Esophagus squamous epithelium (tissue), 5 donors: ENCODE measurements at places on chromosomes 4 and X.

GRCh38 chrX:151513472-151513871 is 50.0 kb upstream of the PASD1 start:
- DNase-seq, result no peak

DNA sequence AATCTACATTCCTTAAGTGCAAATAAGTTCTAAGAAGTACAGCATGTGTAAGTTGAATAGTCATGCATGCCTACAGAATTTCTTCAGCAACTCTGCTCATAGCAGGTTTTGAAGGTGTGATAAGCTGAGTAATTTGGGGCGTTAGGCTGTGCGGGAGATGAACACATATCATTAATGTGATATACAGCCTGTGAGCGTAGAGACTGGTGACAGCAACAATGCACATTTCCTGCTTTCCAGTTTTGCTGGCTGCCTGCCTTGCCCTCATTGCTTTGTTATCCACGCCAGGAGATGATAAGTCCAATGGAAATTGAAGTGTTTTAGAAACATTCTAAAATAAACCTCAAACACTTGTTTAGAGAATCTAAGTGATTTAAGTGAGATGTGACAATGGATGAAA is 1709.4 kb downstream of the ARAP2 start:
- no peak for DNase-seq

DNA sequence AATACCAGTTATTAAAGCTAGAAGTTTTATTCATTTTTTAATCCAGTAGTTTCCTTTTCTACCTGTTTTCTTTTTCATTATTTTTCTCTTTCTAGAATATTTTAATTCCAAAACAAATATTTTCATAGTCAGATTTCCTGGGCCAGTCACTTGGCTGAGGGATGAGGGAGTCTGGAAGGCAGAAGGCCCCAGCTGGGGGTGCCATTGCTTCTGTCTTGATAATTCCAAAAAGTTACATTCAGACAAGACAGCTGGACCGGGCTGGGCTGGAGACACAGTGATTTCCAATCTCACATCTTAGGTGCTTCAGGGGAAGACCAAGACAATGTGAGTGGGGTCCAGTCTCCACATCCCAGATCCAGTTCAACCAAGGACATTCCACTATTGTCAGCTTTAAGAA is 263.5 kb downstream of the TMA16 start:
- no peak for DNase-seq

- no peak for DNase-seq
Observed at GRCh38 chrX:153469811-153470410, 465 bp downstream of the HAUS7 start.

DNA sequence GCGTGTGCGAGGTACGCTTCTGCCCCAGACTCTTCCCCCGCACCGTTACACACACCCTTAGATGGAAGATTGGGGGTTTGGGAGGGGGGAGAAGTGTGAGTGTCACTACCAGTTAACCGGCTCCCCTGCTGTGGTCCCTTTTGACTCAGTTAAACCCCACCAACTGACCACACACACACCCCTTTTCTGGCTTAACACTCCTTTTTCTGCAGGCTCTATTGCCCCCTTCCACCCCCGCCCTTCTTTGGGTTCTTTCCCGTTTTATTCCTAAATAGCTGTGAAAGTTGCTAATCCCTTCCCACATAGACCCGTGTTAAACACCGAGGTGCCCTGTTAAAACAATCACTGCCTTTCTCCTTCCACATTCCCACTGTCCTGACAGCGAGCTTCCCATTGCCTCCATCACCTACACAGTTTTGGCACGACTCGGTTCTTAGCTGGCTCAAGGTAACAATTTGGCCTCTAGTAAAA is 3.7 kb upstream of the NR3C2 start:
- DNase-seq, result no peak

- DNase-seq, result no peak
Observed at GRCh38 chr4:93646233-93646930, 182.2 kb upstream of the ATOH1 start.

DNA sequence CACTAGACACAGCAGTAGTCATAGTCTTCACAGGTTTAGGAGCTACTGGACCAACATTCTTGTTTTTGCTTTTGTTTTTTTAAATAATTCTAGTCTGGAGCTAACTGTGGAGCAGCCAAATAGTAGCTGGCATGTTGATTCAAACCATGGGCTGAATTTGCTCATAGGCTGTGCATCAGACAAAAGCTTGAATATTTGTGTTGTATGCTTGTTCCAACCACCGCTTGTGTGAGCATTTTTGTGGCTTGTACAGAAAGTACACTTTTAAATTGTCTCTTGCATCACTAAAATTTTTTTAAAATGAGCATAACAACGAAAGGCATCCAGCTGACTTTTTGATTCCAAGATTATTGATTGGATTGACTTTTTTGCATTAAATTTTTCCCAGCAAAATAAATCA is 39.6 kb downstream of the CCNI start:
- no peak for DNase-seq

GRCh38 chrX:66004928-66005829 is 34.7 kb downstream of the VSIG4 start:
- DNase-seq, result no peak

GRCh38 chrX:118212817-118213183 is 96.2 kb upstream of the KLHL13 start:
- DNase-seq, result no peak

GRCh38 chr4:78059524-78059889 is 2.4 kb downstream of the FRAS1 start:
- DNase-seq, result no peak

DNA sequence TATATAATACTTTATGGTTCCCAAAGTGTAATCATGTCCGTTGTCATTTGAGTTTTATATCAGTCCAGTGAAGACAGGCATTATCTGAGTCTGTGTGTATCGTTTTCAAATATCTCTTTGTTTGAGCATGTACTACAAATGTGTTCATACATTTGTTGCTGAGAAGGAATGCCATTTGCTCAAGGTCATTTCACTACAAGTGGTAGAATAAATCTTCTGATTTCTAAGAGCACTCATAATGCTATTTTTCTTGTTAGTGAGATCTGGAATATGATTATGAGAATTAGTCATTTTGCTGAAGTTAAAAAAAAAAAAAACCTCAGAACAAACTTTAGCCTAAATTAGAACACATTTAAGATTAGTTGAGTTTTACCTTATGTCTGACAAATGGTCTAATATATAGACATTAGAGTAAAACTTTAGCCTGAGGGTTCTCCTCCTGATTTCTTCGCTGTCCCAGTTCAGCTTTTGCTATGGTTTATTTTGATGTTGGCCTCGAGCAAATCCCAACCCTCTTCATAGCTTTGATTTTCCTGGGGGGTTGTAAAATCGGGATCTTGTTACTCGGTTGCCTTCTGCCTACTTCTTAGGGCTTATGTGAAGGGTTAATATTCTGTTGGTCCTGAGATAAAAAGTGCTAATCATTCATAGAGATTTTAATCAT is 87.1 kb downstream of the TMEM131L start:
- DNase-seq, result no peak

- DNase-seq, result no peak
Observed at GRCh38 chrX:93264261-93265002, 408.9 kb downstream of the NAP1L3 start.

- no peak for DNase-seq
Observed at GRCh38 chr4:15914291-15914690, 24.2 kb downstream of the FGFBP1 start.

GRCh38 chr4:48930654-48931053 is 24.1 kb upstream of the OCIAD2 start:
- no peak for DNase-seq

GRCh38 chrX:9271789-9272525 is 192.9 kb upstream of the TBL1X start:
- DNase-seq, result no peak

- no peak for DNase-seq
Observed at GRCh38 chrX:125605145-125605544, 285.5 kb downstream of the TEX13C start.

- DNase-seq, result no peak
Observed at GRCh38 chr4:183996868-183997267, 91.8 kb downstream of the STOX2 start.

GRCh38 chrX:147741776-147742175 is 169.9 kb upstream of the FMR1 start:
- no peak for DNase-seq

DNA sequence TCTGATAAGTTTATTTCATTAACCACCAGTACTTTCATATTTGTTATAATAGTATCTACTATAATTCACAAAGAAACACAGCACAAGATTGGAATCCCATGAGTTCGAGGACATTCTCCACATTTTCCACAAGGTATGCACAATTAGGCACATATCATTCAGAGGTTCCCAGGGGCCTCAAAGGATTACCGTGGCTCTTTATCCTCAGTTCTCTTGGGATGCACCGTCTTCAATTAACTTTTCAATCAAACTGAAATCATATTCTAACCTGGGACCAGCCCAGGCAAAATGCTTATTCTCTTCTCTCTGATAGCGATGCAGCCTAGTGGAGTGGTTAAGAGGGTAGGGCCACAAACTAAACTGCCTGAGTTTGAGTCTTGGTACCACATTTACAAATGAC is 242.6 kb upstream of the RASGEF1B start:
- no peak for DNase-seq

GRCh38 chr4:16029886-16030285 is 53.9 kb downstream of the PROM1 start:
- DNase-seq, result no peak

DNA sequence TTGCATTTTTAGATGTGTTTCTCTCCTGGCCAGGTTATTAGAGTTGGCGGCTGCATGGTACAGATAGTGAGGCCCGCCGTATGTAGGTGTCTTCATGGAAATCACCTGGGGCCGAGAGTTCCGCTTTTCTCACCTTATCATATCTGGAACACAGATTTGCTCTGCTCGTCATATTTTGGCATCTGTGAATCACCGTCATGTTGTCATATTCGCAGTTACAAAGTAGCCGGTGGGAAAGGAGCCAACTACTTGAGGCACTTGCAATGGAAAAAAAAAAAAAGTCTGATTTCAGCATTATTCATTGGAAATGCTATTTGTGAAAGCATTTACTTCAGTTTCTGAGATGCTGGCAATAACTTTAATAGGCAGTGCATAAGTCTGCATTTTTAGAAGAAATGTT is 1715.2 kb upstream of the TENM3 start:
- DNase-seq, result no peak
